NCI-H460 (cell line): ENCODE measurements at places on chromosomes 1 and 21. TPM values are rescaled to one million over a fixed set of nuclear protein-coding genes. Genes with fewer than 3 reads are reported as not detected.
A peak's percentile ranks its signal among the peaks of the same experiment; 100 is the strongest.

The TMEM54 gene
- 5.3 and 6.1 TPM in 2 replicates for total RNA-seq

The TMEM82 gene
- total RNA-seq = not detected in 2 replicates

The DIO1 gene
- not detected in 2 replicates for total RNA-seq

The LAX1 gene
- not detected in 2 replicates for total RNA-seq

The A3GALT2 gene
- not detected in 2 replicates for total RNA-seq

The SLAMF9 gene
- not detected in 2 replicates for total RNA-seq

The LRRC3 gene
- 0.47 and 0.92 TPM in 2 replicates for total RNA-seq

The RCC2 gene
- total RNA-seq = 72.6 and 75.0 TPM in 2 replicates

The UTS2 gene
- total RNA-seq = not detected in 2 replicates

The NBPF1 gene
- 8.7 and 12.9 TPM in 2 replicates for total RNA-seq

The NBPF6 gene
- total RNA-seq = not detected in 2 replicates

The SYT11 gene
- 0.14 and 0.37 TPM in 2 replicates for total RNA-seq

GRCh38 chr1:154270833-154271232 is 1.6 kb upstream of the HAX1 start:
- no peak for DNase-seq

DNA sequence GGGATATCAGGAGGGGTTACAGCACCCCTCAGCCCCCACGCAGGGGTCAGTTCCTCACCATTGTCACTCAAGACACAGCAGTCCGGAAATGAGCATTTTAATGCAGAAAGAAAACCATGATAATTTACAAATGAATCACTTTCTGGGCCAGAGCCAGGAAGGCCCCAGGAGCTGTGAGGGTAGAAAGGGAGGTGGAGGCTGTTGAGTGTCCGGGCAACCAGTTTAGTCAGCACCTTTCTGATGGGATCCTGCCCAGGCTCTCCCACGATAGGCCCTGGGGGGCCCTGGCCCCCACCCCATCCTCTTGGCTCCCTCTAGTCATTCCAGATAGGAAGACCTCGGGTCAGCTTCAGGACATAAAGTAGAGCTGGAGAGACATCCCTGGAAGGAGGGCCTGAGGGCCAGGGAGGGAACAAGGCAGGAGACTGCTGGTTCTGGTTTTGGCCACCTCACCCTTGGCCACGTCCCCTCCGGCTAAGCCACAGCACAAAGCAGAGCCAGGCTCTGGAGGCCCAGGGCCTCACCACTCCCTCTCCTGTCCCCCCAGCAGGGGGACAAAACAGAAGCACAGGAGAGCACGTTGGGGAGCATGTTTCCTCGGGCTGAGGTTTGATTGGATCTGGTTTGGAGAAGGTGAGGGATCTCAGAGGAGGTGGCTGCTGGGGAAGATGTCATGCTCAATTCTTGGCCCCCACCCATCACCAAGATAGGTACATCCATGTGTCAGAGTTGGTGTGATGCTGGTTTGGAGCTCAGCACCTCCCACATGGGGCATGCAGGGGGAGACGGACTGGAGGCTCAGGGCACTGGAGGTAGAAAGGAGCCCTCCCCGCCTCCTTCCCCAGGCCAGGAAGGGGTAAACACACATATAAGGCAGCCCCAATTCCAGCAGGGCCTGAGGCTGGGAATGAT is 20.6 kb downstream of the ETNK2 start:
- DNase-seq = no peak

DNA sequence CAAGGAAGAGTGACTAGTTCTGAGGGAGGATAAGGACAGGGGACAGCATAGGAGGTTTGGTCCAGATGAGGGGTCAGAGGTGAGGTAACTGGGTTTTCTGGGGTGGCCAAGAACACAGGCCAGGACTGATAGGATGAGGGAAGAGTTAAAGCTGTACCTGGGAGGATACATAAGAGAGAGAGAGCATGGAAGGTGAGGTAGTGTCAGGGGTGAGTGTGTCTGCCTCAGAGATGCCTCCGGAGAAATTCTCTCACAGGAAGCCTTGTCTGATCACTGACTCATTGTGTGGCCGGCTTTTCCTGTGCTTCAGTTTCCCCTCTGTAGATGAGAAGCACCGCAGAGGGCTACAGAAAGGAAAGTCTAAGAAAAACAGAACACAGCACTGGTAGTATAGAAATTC is 40.2 kb downstream of the FASLG start:
- DNase-seq = no peak

DNA sequence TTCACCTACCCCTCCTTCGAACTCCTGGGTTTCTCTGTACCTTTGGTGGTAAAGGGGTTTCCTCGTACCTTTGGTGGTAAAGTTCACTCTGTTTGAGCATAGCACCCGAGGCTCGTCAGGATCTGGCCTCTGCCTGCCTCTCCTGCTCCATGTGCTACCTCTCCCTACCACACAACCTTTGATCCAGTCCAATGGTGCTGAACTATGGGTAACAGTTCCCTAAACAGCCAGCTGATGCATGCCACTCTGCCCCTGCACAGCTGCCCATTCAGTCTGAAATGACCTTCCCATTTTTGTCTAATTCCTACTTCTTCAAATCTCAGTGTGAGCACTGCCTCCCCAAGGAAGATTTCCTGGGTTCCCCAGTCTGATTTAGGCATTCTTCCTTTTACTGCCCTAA is 14.0 kb downstream of the OVAAL start:
- no peak for DNase-seq

- no peak for DNase-seq
Measured at GRCh38 chr1:183137782-183138181, 48.3 kb upstream of the LAMC2 start.

DNA sequence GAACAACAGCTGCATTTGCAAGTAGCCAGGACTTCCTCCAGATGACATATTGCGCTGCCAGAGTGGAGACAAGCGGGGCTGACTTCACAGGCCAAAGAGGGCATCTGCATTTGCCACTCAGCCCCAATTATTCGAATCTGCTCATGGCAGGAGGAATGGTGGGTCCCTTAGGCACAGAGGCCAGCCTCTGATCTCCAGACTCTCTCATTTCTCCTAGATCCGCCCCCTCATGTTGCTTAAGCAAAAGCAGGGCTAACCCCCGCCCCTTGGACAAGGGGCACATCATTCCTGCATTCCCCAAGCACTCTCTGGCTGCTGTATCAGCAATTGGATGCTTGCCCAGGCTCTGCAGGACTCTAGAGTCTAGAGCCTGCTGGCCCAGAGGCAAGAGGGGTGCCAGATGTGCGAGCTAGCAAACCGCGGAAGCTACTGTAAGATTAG is 262.4 kb downstream of the ST6GALNAC3 start:
- no peak for DNase-seq

GRCh38 chr21:41897047-41897669 is 18.0 kb upstream of the PRDM15 start:
- no peak for DNase-seq

GRCh38 chr1:98053471-98054366 is 132.9 kb upstream of the DPYD start:
- DNase-seq = peak; percentile 36

GRCh38 chr1:8211883-8212579 is 105.9 kb upstream of the SLC45A1 start:
- DNase-seq = peak; percentile 97

GRCh38 chr1:111565079-111565478 is 54.5 kb upstream of the RAP1A start:
- no peak for DNase-seq

DNA sequence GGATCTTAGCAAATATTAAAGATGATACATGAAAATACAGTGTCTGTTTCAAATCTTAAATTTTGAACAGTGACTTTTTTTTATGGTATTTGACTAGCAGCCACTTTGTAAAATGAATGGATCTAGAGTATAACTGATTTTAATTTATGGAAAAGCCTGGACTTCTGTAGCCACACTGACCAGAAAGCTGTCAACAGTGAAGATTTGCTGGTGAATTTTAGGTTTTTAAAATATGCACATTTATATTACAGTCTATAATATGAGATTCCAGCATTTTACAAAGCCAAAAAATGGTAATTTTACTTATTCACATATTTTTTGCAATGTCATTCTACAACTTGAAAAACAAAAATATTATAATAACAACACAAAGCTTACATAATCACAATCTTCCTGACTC is 131.8 kb downstream of the NEGR1 start:
- DNase-seq = no peak

GRCh38 chr1:119470958-119471357 is 36.1 kb upstream of the HSD3B1 start:
- no peak for DNase-seq

DNA sequence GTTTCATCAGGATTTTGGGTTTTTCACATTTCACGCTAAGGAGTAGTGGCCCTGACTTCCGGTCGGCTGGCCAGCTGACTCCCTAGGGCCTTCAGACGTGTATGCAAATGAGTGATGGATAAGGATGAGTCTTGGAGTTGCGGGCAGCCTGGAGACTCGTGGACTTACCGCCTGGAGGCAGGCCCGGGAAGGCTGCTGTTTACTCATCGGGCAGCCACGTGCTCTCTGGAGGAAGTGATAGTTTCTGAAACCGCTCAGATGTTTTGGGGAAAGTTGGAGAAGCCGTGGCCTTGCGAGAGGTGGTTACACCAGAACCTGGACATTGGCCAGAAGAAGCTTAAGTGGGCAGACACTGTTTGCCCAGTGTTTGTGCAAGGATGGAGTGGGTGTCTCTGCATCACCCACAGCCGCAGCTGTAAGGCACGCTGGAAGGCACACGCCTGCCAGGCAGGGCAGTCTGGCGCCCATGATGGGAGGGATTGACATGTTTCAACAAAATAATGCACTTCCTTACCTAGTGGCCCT is 23.1 kb upstream of the TNFRSF1B start:
- peak; percentile 22 for DNase-seq

- no peak for DNase-seq
Measured at GRCh38 chr21:35593000-35593502, 467.3 kb downstream of the SETD4 start.

- DNase-seq = no peak
Measured at GRCh38 chr1:2385606-2386280, 5.6 kb downstream of the MORN1 start.

GRCh38 chr1:110161849-110162248 is 11.6 kb downstream of the SLC6A17 start:
- no peak for DNase-seq
